Gastrocnemius medialis (tissue), 4 donors: ENCODE measurements at places on chromosomes 6 and 20. TPM values are rescaled to one million over a fixed set of nuclear protein-coding genes. Genes with fewer than 3 reads are reported as not detected.

DNA sequence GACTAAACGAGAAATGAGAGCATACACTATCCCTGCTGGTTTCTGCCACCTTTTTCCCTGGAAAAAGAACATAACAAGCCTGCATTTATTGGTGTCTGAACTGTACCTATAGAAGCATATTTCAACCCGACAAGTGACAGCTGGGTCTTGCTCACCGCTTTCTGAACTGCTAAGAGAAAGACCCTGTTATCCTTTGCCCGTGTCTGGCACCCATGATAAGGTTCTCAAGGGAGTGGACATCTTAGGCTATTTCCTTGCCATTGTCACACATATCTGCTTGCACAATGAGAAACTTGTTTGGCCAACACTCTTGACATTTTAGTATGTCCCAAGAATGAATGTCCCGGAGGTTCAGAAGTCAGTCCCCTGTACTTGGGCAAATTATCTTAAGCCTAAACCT, 19.3 kb downstream of the RIPOR2 start:
- H3K27me3 ChIP-seq, result no peaks in the 10 kb centered on the region
- H3K4me1 ChIP-seq, result peaks cover 40% of the 10 kb centered on the region
- DNase-seq, result no peak
- H3K36me3 ChIP-seq, result no peaks in the 10 kb centered on the region
- H3K27ac ChIP-seq, result no peak overlapping the region

GRCh38 chr6:26216359-26216885, 129.2 kb downstream of the HFE start:
- H3K27ac ChIP-seq, result peak overlapping the region; percentile 74
- peaks cover 20% of the 10 kb centered on the region for H3K4me1 ChIP-seq
- DNase-seq, result no peak
- H3K27me3 ChIP-seq, result peaks cover 80% of the 10 kb centered on the region
- no peaks in the 10 kb centered on the region for H3K36me3 ChIP-seq

BACH2 gene
- 11.0 TPM for total RNA-seq

DNA sequence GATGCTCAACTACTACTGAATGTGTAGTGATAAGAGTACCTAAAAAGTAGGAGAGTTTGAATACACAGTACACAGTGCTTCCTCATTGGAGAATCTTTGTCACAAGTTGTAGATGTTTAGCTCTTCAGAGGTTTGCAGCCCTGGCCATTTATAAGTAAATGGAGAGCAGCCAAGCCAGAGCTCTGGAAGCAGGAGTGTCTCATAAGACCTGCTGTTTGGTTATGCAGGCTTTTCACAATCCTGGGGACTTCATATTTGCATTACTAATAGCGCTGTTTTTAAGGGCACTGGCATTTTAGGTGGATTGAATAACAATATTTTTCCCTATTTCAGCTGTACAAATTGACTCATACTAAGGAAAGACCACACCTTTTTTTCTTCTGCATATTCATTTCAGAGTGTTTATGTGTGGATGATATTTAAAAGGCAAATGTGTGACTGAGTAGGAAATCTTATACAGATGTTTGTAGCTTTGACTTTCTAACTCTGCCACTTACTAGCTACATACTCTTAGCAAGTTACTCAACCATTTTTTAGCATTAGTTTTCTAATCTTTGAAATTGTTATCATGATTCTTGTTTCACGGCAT, 730.5 kb upstream of the MAP3K7 start:
- H3K4me1 ChIP-seq, result no peaks in the 10 kb centered on the region

GRCh38 chr6:24922170-24922569, 13.6 kb downstream of the RIPOR2 start:
- H3K4me3 ChIP-seq, result no peak overlapping the region
- H3K27ac ChIP-seq, result no peak overlapping the region
- H3K4me1 ChIP-seq, result peaks cover 32% of the 10 kb centered on the region
- H3K27me3 ChIP-seq, result no peaks in the 10 kb centered on the region
- DNase-seq, result no peak

DNA sequence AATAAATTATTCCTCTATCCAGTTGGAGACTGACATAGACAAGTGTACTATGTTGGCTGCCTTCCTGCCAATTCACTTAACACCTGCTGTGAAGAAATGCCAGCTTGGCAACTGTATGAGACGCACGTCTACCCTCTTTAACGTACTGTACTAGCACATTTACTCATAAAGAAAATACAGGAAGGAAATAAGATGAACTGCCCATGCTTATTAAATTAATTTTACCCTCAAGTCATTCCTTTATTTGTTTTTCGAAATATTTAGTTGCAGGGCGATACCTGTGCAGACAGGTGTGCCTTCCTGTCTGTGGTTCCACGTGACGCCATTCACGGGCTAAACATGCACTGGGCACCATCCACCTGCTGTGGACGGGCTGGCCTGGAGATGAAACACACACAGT, 52.0 kb downstream of the PSMG4 start:
- H3K4me1 ChIP-seq, result peaks cover 14% of the 10 kb centered on the region
- H3K27ac ChIP-seq, result no peak overlapping the region
- no peaks in the 10 kb centered on the region for H3K36me3 ChIP-seq
- H3K4me3 ChIP-seq, result no peak overlapping the region
- H3K27me3 ChIP-seq, result no peaks in the 10 kb centered on the region

GRM4 gene
- total RNA-seq, result 0.03 TPM

GRCh38 chr6:157996918-157997702, 15.4 kb downstream of the SYNJ2 start:
- no peaks in the 10 kb centered on the region for H3K4me1 ChIP-seq
- H3K27me3 ChIP-seq, result no peaks in the 10 kb centered on the region
- no peak for DNase-seq
- H3K4me3 ChIP-seq, result no peak overlapping the region
- no peaks in the 10 kb centered on the region for H3K36me3 ChIP-seq
- H3K27ac ChIP-seq, result no peak overlapping the region

DNA sequence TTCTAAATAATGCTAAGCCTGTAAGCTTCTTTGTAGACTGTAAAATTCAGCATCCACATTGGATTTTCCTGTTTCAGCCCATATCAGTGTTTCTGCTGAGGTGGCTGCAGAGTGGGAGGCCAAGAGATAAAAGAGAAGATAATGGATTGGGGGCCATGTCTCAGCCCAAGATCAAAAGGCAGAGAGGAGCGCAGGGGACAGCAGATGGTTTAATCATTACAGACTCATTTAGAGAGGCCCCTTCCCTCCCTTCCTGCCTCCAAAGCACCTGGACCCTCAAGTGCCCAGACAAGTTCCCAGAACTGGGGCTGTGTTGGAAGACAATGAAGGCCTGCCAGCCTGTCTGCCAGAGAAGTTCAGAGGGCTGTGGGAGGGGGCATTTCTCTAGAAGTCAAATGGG, 20.4 kb upstream of the CTNNBL1 start:
- H3K4me3 ChIP-seq, result no peak overlapping the region
- H3K27ac ChIP-seq, result no peak overlapping the region

LHFPL5 gene
- total RNA-seq, result not detected

KHDC1 gene
- not detected for total RNA-seq

DNA sequence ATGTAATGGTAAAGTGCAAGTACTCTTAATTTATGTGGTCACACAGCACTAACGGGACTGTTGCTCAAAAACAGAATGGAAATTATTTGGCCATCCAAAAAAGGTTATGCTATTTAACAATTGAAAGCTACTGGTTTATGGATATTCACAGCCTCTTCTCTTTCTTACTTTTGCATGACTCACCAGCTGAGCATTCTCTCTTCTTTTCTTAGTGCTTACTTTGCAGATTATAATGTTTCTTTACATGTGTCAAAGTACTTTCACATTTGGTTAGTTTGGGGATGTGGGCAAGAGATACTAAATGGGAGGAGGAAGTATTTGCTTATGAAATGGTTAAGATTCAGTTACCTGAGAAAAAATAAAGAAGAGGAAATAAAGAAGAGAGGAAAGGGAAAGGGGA, 610.5 kb downstream of the HTR1B start:
- no peaks in the 10 kb centered on the region for H3K4me1 ChIP-seq
- no peaks in the 10 kb centered on the region for H3K36me3 ChIP-seq
- no peak overlapping the region for H3K4me3 ChIP-seq

CYP39A1 gene
- 0.91 TPM for total RNA-seq

GRCh38 chr6:36605560-36606391, 11.6 kb downstream of the SRSF3 start:
- peaks cover 59% of the 10 kb centered on the region for H3K4me1 ChIP-seq
- peaks cover 3% of the 10 kb centered on the region for H3K36me3 ChIP-seq
- H3K27me3 ChIP-seq, result no peaks in the 10 kb centered on the region
- H3K27ac ChIP-seq, result peak overlapping the region; percentile 82
- no peak for DNase-seq

- H3K27me3 ChIP-seq, result no peaks in the 10 kb centered on the region
- no peak overlapping the region for H3K4me3 ChIP-seq
- H3K27ac ChIP-seq, result no peak overlapping the region
- DNase-seq, result no peak
- no peaks in the 10 kb centered on the region for H3K36me3 ChIP-seq
- H3K4me1 ChIP-seq, result no peaks in the 10 kb centered on the region
Measured at GRCh38 chr6:117976030-117976651, 69.1 kb downstream of the SLC35F1 start.

GRCh38 chr20:19079536-19080299, 132.7 kb upstream of the SLC24A3 start:
- H3K27ac ChIP-seq, result no peak overlapping the region
- no peaks in the 10 kb centered on the region for H3K4me1 ChIP-seq
- H3K36me3 ChIP-seq, result no peaks in the 10 kb centered on the region

DNA sequence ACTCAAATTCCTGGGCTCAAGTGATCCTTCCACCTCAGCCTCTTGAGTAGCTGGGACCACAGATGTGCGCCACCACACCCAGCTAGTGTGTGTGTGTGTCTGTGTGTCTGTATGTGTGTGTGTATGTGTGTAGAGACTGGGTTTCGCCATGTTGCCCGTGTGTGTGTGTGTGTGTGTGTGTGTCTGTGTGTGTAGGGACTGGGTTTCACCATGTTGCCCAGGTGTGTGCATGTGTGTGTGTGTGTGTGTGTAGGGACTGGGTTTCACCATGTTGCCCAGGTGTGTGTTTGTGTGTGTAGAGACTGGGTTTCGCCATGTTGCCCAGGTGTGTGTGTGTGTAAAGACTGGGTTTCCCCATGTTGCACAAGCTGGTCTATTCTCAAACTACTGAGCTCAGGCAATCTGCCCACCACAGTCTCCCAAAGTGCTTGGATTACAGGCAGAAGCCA, 28.3 kb downstream of the CDK5RAP1 start:
- no peaks in the 10 kb centered on the region for H3K4me1 ChIP-seq
- no peak for DNase-seq
- peaks cover 79% of the 10 kb centered on the region for H3K36me3 ChIP-seq
- no peaks in the 10 kb centered on the region for H3K27me3 ChIP-seq
- no peak overlapping the region for H3K27ac ChIP-seq
- no peak overlapping the region for H3K4me3 ChIP-seq

DNA sequence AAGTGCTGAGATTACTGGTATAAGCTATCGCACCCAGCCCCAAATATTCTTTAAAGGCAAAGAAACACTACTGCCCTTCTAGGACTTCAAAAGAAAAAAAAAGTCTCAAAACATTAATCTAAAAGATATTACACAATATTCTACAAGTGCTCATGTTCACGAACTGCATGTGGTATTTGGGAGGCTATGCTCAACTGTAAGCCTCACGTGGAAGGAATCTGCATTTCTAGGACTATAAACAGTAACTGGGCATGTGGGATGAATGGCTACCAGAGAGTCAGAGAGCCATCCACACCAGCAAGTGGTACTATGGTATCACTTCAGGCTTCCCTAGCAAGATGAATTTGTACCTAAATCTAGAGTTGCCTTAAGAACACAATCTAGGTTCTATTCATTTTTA, 50.0 kb downstream of the FKBP5 start:
- peaks cover 99% of the 10 kb centered on the region for H3K36me3 ChIP-seq
- DNase-seq, result no peak
- peak overlapping the region; percentile 67 for H3K27ac ChIP-seq
- no peak overlapping the region for H3K4me3 ChIP-seq
- no peaks in the 10 kb centered on the region for H3K27me3 ChIP-seq
- H3K4me1 ChIP-seq, result peaks cover 66% of the 10 kb centered on the region

DNA sequence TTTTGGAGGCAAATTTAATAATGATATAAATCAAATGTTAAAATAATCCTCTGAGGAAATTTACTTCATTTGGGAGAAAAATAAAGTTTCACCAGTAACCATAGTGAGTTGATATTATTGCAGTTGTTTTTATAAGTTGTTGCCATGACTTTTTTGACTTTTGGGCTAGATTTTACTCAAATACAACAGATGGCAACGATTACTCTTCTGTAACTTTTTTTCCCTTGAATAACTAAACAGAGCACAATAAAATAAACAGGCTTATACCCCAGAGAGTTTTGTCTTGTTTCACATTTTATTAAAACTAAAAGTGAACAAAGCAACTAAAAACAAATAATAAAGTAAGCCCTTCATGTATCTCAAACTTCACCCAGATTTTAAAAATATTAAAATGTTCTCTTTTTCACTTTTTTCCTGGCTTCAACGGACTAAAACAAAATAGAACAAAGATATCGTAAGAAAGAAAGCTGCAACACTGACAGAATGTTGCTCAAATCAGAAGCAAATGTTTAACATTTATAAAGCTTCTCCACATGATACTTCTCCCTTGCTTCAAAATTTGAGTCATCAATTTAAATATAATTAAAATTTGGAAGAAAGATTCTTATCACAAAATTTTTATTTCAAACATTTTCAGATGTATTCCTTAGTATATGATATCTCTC, 42.5 kb upstream of the BMP5 start:
- no peaks in the 10 kb centered on the region for H3K27me3 ChIP-seq
- H3K4me3 ChIP-seq, result no peak overlapping the region
- H3K27ac ChIP-seq, result no peak overlapping the region
- DNase-seq, result no peak
- H3K4me1 ChIP-seq, result no peaks in the 10 kb centered on the region
- H3K36me3 ChIP-seq, result no peaks in the 10 kb centered on the region

- no peak for DNase-seq
- H3K4me1 ChIP-seq, result no peaks in the 10 kb centered on the region
- peaks cover 20% of the 10 kb centered on the region for H3K27me3 ChIP-seq
- no peak overlapping the region for H3K4me3 ChIP-seq
- no peak overlapping the region for H3K27ac ChIP-seq
Measured at GRCh38 chr6:49548613-49549304, 1.7 kb upstream of the C6orf141 start.

DNA sequence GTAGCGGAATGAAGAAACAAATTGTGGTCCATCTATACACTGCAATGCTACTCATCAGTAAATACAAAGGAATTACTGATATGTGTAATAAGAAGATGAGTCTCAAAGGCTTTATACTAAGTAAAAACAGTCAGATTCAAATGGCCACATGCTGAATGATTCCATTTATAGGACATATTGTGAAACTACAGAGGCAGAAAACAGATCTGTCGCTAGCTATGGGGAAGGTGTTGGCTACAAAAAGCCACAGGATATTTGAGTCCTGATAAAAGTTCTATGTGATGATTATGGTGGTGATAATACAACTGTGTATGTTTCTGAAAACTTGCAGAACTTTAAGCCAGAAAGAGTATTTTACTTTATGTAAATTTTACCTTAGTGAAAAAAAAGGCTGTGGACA, 313.2 kb downstream of the HDGFL1 start:
- peak overlapping the region; percentile 49 for H3K27ac ChIP-seq
- no peak overlapping the region for H3K4me3 ChIP-seq
- no peaks in the 10 kb centered on the region for H3K36me3 ChIP-seq
- H3K4me1 ChIP-seq, result peaks cover 4% of the 10 kb centered on the region
- DNase-seq, result no peak

F13A1 gene
- 29.3 TPM for total RNA-seq

- H3K4me1 ChIP-seq, result no peaks in the 10 kb centered on the region
- no peaks in the 10 kb centered on the region for H3K36me3 ChIP-seq
- no peak overlapping the region for H3K27ac ChIP-seq
- no peak for DNase-seq
- no peaks in the 10 kb centered on the region for H3K27me3 ChIP-seq
Measured at GRCh38 chr20:43832096-43832816, 82.4 kb upstream of the TOX2 start.

HLA-DQB1 gene
- total RNA-seq, result 1.5 TPM
